ENCODE measurements at places on chromosomes 1 and 21. TPM values are rescaled to one million over a fixed set of nuclear protein-coding genes. Genes with fewer than 3 reads are reported as not detected.

Gene PPM1J
- 0.32 TPM for total RNA-seq

Gene C1orf185
- not detected for total RNA-seq

Gene VWA1
- total RNA-seq, result 87.4 TPM

Gene PRKAA2
- 3.8 TPM for total RNA-seq

Gene SLAMF8
- 34.6 TPM for total RNA-seq

Gene DNM3
- 15.4 TPM for total RNA-seq

Gene ELAVL4
- total RNA-seq, result 0.12 TPM

Gene DEPDC1
- total RNA-seq, result 0.17 TPM

Gene FAM163A
- total RNA-seq, result not detected

Gene PTPN7
- total RNA-seq, result 7.3 TPM

Gene PEA15
- 175 TPM for total RNA-seq

Gene TPTE
- total RNA-seq, result not detected

Gene CD2
- total RNA-seq, result 11.4 TPM

Gene SPRR2A
- not detected for total RNA-seq

Gene IRF6
- total RNA-seq, result 17.9 TPM

Gene CLIC6
- total RNA-seq, result 12.3 TPM

Gene PADI2
- 20.0 TPM for total RNA-seq

Gene SYCP1
- not detected for total RNA-seq

Gene MAEL
- total RNA-seq, result not detected

Gene S100B
- total RNA-seq, result 4.5 TPM

Gene TCHHL1
- total RNA-seq, result not detected

Gene NCF2
- total RNA-seq, result 144 TPM

Gene PROK1
- total RNA-seq, result 0.41 TPM

Gene PLD5
- 0.87 TPM for total RNA-seq

Gene CAMSAP2
- total RNA-seq, result 34.8 TPM

Gene FAM72C
- not detected for total RNA-seq

Gene DIRAS3
- 1.4 TPM for total RNA-seq

Gene RBM11
- 1.7 TPM for total RNA-seq

Gene PTPRC
- 127 TPM for total RNA-seq

Gene SLFNL1
- 2.8 TPM for total RNA-seq

Gene PLA2G2F
- not detected for total RNA-seq

Gene LAMC2
- 42.2 TPM for total RNA-seq

Gene DIO1
- not detected for total RNA-seq

Gene KCNE2
- 0.52 TPM for total RNA-seq

Gene PADI6
- not detected for total RNA-seq

Gene C1orf35
- 12.5 TPM for total RNA-seq

Gene FLG
- total RNA-seq, result not detected

Gene FMN2
- total RNA-seq, result 0.52 TPM

Gene NBPF6
- not detected for total RNA-seq

Gene SCAMP3
- 70.9 TPM for total RNA-seq

Gene C1orf56
- 3.9 TPM for total RNA-seq

Gene TMCC2
- 4.8 TPM for total RNA-seq

Gene RIMKLA
- total RNA-seq, result 10.4 TPM

Gene ABCG1
- 62.6 TPM for total RNA-seq

Gene PRELP
- 91.8 TPM for total RNA-seq

Gene ATP13A2
- 42.1 TPM for total RNA-seq

Gene DPYD
- 82.7 TPM for total RNA-seq

All from upper lobe of right lung (tissue), 1 donor.